Sigmoid colon (tissue), 7 donors: ENCODE measurements at places on chromosomes 13 and 19.

DNA sequence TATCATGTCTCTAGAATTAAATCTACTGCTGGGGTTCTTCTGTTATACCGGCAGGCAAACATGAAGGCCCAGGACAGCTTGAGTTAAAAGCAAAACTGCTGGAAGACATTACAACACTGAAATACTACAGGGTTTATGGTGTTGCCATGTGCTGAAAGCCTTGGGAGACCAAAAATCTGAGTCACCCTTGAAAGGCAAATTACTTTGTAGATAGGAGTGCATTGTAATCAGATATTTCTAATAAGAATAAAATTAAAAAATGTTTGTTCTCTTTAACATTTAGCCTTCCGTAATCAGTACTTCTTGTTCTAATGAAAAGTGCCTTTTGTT is 181.3 kb downstream of the PCDH9 start:
- DNase-seq = no peak

- DNase-seq = no peak
Observed at GRCh38 chr13:27772651-27773425, 19.4 kb upstream of the GSX1 start.

- DNase-seq = no peak
Observed at GRCh38 chr13:105446197-105446596, 1089.3 kb downstream of the EFNB2 start.

GRCh38 chr19:18712981-18713380 is 29.5 kb downstream of the CRTC1 start:
- no peak for DNase-seq

DNA sequence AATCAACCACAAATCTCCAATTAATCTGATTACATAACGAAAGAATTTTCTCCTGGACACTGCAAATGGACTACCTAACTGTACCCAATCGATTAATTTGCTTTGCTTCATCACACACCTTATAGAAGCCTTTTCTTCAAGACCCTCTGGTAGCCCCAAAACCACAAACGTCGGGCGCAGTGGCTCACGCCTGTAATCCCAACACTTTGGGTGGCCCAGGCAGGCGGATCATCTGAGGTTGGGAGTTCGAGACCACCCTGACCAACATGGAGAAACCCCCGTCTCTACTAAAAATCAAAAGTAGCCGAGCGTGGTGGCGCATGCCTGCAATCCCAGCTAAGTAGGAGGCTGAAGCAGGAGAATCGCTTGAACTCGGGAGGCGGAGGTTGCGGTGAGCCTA is 42.9 kb upstream of the ZNF429 start:
- DNase-seq = no peak

DNA sequence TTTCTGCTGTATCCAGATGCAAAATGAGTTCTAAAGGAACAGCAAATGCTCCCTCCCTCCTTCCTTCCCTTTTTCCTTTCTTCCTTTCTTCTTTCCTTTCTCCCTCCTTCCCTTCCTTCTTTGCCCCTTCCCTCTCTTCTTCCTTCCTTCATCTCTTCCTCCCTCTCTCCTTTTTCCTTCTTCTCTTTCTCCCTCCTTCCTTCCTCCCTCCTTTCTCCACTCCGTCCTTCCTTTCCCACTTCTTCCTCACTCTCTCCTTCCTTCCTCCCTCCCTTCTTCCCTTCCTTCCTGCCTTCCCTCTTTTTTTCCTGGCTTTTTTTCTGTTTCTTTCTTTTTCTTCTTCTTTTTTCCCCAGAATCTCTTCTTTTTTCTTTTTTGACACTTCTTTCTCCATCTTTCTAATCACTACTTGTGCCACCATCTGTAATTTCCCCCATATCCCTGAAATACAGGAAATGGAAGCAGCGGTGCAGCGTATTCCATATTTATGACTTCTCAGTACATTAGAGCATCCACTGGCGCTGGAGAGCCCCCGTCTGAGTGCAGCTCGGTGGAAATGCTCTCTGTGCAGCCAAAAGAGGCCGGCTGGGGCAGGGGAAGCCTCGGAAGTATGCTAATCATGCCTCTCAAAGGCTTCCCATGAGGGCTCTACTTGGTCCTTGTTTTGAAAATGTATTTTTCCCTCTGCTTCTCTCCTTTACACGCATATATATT is 275.6 kb downstream of the TSHZ3 start:
- DNase-seq = no peak

DNA sequence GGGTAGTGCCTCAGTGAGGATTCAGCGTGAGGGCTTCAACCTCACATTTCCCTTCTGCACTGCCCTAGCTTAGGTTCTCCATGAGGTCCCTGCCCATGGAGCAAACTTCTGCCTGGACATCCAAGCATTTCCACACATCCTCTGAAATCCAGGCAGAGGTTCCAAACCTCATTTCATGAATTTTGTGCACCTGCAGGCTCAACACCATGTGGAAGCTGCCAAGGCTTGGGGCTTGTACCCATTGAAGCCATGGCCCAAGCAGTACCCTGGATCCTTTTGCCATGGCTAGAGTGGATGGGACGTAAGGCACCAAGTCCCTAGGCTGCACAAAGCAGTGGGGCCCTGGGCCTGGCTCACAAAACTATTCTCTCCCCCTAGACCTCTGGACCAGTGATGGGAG is 877.1 kb upstream of the KLHL1 start:
- no peak for DNase-seq

- DNase-seq = no peak
Observed at GRCh38 chr13:66212511-66212910, 1017.6 kb downstream of the PCDH9 start.

DNA sequence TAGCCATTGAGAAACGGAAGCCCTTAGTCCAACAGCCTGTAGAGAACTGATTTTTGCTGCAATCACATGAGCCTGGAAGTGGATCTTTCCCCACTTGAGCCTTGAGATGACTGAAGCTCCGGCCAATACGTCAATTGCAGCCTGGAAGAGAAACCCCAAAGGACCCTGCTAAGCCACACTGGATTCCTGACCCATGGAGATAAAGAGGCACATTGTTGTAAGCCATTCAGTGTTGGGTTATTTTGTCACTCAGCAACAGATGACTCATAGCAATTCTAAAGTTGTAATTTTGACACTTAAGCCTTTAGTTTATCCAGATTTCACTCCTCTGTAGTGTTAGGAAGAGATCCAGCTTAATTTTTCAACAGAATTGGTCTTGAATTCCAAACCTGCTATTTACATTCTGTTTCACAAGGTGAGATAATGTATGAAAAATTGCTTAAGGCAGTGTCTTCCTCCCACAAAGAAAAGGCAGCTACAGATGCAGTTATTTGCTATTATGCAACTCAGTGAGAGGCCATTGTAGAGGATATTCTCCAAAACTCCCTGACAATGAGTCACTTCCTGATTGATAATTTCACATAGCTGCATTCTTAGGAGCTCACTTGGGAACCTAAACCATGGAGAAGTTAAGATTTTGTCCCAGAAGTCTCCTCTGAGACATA is 59.4 kb upstream of the TSHZ3 start:
- no peak for DNase-seq

GRCh38 chr13:25702386-25702785 is 330.6 kb downstream of the ATP8A2 start:
- no peak for DNase-seq

DNA sequence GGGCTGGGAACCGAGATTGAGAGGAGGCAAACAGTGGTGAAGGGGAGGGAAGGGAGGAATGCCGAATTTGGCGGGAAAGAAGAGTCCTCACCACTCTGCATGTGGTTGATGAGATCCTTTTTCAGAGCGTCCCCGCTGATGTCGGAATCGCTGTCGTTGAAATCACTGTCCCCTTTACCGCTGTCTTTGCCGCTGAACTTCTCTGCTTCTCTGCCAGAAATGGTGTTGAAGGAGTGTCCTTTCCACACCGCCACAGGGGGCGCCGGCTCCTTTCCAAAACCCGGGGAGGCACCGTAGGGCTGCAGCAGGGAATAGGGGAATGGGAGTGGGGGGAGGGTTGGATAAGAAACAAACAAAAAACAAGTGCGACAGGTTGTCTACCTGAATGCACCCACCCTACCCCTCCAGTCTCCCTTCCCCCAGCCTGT is 3.1 kb downstream of the PCDH8 start:
- no peak for DNase-seq

DNA sequence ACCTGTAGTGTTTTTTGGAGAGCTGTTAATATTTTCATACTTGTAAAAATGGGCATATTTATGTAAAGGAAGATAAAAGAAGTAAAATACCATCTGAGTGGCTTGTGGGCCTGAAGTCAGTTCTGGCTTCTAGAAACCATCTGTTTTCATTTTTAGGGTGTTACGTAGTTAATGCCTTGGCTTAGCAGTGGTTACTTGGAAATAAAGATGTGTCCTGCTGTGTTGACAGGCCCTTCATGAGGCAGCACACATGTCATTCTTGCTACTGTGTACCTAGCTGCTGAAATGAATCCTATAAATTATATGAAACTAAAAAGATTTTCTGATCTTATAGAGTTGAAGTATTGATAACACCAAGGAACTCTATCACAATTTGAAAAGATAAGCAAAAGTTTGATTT is 16.0 kb downstream of the ILF3 start:
- DNase-seq = no peak

GRCh38 chr19:46211201-46211881 is 18.2 kb upstream of the IGFL1 start:
- DNase-seq = no peak

GRCh38 chr13:84249463-84249862 is 367.2 kb upstream of the SLITRK1 start:
- DNase-seq = no peak

DNA sequence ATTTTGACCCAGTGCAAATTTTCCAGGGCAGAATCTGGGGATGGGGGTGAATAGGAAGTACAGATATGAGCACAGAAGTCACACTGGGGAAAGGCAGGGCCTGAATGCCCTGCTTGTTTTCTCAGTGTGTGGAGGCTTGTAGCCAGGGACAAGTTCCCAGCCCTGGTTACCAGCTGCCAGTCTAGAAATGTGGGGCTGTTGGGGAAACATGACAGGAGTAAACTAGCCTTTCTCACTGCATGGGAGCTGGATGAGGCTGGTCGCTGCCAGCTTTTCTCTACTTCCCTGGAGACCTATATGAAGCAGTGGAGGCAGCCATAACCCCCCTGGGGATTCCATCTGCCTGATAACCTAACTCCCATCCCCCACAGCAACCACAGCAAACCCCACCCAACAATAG is 2267.7 kb downstream of the PCDH9 start:
- no peak for DNase-seq

GRCh38 chr13:45105895-45106294 is 14.4 kb upstream of the GTF2F2 start:
- no peak for DNase-seq

DNA sequence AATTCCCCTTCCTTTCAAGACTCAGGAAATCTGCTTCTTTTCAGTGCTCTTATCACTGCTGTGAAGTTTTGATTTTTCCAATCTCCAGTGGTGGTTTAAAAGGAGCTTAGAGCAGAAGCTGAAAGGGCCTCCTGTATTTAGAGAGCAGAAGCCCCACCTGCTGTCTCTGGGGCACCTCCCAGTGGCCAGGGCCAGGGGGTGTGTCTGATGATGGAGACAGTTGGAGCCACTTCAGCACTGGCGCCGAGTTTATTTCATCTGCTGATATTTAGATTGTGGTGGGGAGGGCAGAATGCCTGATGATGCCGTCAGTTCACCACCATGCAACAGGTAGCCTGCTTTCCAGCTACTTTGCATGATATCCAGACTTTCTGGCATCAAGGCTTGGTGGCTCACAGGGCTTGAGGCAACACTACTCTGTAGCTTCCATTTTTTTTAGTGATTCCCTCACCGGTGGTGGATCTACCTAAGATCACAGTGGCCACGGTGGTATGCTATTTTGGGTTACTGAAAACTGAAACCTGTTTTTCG is 371.9 kb downstream of the KCNRG start:
- DNase-seq = no peak

- no peak for DNase-seq
Observed at GRCh38 chr13:111658145-111659100, 338.0 kb downstream of the TEX29 start.

- no peak for DNase-seq
Observed at GRCh38 chr19:4536798-4537197, 1.8 kb upstream of the PLIN5 start.

- DNase-seq = no peak
Observed at GRCh38 chr13:41939398-41939797, 21.5 kb downstream of the VWA8 start.

DNA sequence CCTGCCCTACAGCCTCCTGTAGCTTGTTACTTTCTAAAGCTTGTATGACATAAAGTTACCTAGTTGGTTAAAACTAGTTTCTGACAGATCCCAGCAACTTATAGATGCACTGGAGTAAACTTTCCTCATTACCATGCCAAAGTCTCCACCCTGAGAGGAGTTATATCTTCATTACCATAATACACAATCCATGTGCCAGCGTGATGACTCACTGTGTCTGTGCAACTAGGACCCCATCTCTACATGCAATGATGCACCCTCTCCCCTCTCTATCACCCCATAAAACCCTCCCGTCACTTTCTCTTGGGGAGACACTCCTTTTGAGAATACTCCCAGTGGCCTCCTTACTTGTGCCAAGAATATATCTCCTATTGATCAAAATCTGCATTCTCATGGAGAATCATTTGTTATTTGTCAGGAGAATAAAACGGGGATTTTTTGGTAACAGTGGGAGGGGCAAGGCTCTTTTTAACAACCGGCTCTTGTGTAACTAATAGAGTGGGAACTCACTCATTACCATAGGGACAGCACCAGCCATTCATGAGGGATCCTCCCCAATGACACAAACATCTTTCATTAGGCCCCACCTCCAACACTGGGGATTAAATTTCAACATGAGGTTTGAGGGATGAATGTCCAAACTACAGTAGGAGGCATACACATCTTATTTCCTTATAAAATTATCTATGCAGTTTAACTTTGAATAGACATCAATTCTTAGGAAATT is 235.1 kb upstream of the ATXN8OS start:
- no peak for DNase-seq

DNA sequence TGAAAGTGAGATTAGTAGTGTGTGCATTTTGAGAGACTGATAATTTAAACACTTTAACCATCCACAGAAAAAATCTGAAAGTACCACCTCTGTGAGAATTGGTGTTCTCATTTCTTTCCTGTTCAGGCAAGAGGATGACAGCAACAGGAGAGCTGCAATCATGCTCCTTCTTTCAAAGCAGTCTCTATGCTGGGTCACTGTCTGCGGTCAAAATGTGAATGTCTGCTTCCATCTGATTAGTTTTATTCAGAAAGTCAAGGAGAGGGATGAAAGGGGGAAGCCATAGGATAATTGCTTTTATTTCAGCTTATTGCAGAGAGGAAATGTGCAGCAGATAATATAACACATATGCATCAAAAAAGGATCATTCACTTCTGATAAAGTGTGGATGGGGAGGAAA is 314.0 kb upstream of the GPC6 start:
- no peak for DNase-seq

DNA sequence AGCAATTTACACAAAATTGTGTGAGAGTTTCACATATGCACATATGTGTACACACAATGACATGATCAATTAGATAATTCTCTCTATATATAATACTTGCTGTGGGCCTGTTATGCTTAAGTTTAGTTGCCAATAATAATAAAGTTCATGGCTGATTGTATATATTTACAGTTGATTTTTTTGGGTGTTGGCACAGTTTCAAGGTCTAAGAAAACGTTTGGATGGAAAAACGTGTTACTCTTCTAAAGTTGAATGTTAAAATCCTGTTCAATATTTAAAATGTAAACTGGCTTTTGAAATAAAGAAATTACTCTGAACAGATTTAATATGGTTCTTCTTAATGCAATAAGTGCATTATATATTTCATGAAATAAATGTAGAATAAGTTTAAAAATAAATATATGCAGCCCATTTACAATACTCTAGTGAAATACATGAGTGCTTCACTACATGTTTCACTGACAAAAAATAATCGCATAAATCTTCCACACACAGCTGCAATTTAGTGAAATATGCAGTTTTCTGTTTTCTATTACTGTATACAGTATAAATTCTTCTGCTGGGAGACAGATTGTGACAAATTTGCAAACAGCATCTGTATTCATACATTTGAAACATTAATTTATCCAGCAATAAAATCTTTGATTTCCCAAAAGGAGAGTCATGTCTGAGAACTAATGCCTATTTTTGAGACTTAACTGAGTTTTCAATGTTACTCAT is 586.9 kb upstream of the KLHL1 start:
- no peak for DNase-seq
